ENCODE measurements at places on chromosomes 12 and 14.
A peak's percentile ranks its signal among the peaks of the same experiment; 100 is the strongest.

DNA sequence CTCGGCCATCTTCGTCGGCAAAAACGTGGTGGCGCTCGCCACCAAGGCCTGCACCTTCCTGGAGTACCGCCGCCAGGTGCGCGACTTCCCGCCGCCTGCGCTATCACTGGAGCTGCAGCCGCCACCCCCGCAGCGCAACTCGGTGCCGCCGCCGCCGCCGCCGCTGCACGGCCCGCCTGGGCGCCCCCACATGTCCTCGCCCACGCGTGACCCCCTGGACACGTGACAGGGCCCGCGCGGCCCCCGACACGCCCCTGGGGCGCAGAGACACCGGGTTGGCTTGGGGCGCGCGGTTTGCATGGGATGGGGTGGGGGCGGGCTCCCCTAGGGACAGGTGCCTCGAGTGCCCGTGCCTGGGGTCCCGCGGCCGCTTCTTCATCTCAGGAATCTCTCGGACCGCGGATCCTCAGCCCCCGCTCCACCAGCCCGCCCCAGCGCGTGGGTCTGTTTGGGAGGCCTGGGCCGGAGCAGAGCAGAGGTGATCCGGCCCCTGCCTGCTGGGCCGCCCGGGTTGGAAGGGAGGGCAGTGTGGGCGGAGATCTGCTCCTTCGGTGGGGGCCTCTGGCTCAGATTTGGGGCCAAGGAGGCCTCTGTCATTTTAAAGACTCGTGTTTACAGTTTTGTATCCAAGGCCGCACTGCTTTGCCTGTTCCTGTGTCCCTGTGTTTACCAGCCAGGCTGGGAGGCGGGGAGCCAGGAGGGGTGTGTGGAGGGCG, 3.3 kb downstream of the TMEM121 start:
- no peak for DNase-seq

GRCh38 chr14:25381498-25381897, 331.6 kb upstream of the STXBP6 start:
- peak; percentile 2 for DNase-seq

DNA sequence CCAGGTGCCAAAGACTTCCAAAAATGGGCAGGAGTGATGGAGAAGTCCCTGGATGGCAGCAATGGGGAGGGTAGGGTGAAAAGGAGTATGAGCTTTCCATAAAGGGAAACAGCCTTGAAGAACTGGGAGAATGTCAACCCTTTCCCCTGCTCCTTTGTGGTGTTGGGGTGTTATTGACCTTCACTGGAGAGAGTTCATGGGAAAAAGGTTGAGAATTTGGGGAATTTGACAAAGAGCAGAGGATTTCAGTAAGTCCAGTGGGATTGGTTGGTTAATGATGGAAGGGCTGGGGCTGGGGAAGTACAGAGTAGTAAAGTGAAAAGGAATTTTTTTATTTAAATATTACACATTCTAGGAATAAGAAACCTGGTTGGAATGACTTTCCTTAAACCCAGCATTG, 116.6 kb downstream of the ERC1 start:
- no peak for DNase-seq

DNA sequence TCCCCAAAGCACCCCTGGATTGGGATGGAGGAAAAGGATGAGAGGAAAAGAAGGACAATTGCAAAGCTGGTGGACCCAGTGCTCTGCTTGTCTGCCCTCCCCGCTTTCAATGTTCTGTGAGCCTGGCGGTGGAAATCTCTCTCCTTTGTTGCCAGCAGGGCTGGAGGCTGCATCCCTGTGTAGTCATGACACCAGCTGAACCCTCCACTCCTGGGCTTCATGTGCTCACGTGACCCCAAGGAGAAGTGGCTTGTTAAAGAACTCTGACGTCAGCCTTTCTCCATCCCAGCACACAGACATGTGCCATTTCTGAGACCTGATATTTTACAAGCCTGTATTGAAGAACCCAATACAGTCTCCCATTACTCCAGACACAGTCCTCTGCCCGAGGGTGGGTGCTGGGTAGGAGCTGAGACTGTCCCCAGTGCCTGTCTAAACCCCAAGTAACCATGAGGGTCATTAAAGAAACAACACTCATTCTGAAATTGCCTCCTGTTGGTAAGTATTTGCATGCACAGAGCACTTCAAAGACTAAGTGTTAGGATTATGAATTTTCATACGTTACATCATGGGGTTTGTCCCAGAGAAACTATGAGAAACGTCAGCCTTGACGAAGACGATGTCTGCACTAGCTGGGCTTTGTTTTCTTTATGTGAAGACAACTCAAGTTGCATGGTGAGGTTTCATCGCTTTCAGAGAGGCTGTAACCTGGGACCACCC, 21.7 kb downstream of the GALNT16 start:
- DNase-seq: peak; percentile 14

GRCh38 chr12:45986641-45987339, 3.6 kb downstream of the SCAF11 start:
- DNase-seq: peak; percentile 69

GRCh38 chr14:99026471-99026870, 245.5 kb downstream of the BCL11B start:
- DNase-seq: no peak

- DNase-seq: no peak
Measured at GRCh38 chr14:34997762-34998161, 15.0 kb downstream of the SRP54 start.

GRCh38 chr14:56292970-56293369, 174.8 kb downstream of the PELI2 start:
- DNase-seq: no peak

- DNase-seq: peak; percentile 87
Measured at GRCh38 chr14:68577802-68578541, 214.9 kb downstream of the ZFP36L1 start.

DNA sequence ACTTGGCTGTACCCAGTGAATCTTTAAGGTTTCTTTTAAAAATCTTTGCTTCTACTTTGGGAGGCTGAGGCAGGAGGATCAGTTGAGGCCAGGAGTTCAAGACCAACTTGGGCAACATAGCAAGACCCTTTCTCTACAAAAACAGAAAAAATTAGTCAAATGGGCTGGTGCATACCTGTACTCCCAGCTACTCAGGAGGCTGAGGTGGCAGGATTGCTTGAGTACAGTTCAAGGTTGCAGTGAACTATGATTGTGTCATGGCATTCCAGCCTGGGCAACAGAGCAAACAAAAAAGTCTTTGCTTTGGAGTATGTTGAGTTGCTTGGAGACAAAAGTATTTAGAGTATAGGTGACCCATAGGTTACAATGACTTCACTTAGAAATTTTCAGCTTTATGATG, 6.2 kb upstream of the DDX55 start:
- no peak for DNase-seq

GRCh38 chr14:52073251-52073650, 4.4 kb upstream of the NID2 start:
- no peak for DNase-seq

GRCh38 chr12:112381883-112382796, at the start of gene HECTD4:
Gene HECTD4 (minus strand): TSS chr12:112382431. CDS start chr12:112382128, 303 bp downstream.
- DNase-seq: peak; percentile 99

DNA sequence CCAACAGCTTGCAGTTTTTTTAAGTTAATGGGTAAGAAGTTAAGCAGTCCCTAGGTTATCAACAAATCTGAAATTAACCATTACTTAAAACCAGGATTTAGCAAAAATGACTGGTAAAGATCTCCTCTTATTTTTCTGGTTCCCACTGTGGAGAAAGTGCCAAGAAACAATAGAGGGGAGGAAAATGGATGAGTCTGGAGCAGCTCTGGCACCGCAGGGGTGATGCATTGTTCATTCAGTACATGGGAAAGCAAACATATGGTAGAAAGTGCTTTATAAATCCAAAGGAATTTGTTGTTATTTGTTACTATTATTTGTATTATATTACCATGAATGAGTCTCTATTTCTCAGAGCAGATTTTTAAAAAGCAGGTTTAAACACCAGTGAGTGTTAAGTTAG, 92.2 kb downstream of the DYRK2 start:
- DNase-seq: no peak

DNA sequence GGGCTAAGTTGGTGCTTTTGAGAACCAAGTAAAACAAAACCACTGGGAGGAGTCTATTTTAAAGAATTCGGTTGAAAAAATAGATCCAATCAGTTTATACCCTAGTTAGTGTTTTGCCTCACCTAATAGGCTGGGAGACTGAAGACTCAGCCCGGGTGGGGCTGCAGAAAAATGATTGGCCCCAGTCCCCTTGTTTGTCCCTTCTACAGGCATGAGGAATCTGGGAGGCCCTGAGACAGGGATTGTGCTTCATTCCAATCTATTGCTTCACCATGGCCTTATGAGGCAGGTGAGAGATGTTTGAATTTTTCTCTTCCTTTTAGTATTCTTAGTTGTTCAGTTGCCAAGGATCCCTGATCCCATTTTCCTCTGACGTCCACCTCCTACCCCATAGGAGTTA, 1.8 kb upstream of the RAB5B start:
- DNase-seq: no peak

DNA sequence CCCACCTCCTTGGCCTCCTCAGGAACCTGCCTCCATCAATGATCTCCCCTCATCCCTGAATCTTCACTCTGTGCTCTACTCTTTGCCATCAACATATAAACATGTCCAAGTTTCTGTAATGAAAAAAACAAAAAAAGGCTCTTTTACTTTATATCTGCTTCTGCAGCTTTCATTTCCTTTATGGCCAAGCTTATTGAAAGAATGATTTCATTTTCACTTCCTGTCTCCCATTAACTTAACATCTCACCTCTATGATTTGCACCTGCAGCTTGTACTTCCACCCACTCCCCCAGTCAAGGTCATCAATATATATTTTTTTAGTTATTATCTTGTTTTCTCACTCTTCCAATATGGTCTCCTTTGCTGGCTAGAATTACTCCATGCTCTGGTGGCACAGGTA, 15.6 kb upstream of the RNU6-7 start:
- DNase-seq: no peak

GRCh38 chr14:20662968-20663732, 21.2 kb upstream of the RNASE4 start:
- peak; percentile 79 for DNase-seq

- peak; percentile 80 for DNase-seq
Measured at GRCh38 chr12:94689002-94689645, 38.8 kb upstream of the TMCC3 start.

GRCh38 chr14:104586832-104587620, 7.5 kb downstream of the C14orf180 start:
- no peak for DNase-seq

DNA sequence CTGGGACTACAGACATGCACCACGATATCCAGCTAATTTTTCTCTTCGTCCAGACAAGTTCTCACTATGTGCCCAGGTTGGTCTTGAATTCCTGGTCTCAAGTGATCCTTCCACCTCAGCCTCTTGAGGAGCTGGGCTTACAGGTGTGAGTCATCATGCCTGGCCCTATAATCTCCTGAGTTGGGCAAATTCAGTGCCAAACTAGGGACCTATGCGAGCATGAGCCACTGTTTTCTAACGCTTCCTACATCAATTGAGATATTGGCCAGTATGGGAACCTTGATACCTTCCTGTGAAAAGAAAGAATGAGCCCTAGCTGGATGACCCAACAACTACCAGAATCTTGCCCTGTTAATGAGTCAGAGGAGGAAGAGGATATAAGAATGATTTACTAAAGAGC, 585.2 kb downstream of the C12orf50 start:
- DNase-seq: no peak

DNA sequence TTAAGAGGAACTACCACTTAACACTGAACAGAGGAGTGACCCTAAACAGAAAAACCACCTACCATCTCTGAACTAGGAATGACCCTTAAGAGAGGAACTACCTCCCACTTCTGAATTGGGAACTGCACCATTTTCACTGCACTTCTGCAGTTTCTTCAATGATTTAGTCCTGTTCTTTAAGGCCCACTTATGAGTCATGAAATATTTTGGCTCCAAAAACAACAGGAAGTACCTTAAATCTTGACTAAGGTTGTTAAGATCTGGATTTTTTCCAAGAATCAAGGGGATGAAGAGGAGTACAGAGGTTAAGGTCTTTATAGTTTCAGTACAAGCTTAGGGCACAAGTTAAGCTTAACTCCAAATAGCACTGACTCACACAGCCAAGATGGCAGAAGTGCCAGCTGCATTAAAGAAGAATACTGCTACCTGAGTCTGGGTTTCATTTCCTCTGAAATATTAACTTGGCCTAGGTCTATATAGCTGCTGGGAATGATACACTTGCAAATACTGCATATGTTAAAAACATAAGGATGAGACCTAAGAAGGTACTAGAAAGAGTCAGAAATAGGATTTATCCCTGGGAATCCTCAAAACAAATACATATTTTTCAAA, 4.2 kb downstream of the NPC2 start:
- DNase-seq: peak; percentile 95

- DNase-seq: no peak
Measured at GRCh38 chr12:13404111-13404628, 207.6 kb downstream of the EMP1 start.

DNA sequence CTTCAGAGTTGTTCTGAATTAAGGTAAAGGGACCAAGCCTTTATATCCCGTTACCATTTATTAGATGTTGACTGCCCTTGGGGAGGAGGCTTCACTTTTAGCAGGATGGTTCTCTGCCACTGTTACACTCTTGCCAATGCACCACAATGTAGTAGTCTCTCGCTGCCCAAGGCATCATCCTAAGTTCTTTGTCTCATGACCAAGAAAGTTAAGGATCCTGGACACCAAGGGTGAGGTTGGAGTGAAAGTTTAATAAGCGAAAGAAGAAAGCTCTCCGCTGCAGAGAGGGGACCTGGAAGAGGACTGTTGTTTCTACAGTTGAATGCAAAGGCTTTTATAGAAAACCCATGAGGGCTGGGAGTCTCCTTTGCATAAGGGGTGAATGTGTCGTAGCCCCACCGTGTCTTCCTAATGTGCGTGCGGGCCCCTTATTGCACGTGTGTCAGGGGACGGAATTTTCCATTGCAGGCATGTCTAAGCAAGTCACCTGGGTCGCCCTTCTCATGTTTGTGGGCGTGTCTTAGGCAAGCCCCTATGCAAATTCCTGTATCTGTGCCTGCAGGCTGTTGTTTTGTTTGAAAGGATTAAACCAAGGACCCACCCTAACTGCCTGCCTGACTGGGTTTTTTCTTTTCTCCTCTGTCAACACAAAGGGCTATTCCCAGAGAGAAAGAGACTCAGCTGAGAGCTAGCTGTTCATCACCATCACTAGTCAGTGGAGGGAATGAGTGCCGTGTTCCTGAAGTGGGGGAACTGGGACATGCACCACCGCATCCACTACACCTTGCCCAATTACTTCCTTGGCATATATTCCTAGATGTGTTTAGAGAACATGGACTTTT, 17.6 kb upstream of the RNASE1 start:
- DNase-seq: no peak

DNA sequence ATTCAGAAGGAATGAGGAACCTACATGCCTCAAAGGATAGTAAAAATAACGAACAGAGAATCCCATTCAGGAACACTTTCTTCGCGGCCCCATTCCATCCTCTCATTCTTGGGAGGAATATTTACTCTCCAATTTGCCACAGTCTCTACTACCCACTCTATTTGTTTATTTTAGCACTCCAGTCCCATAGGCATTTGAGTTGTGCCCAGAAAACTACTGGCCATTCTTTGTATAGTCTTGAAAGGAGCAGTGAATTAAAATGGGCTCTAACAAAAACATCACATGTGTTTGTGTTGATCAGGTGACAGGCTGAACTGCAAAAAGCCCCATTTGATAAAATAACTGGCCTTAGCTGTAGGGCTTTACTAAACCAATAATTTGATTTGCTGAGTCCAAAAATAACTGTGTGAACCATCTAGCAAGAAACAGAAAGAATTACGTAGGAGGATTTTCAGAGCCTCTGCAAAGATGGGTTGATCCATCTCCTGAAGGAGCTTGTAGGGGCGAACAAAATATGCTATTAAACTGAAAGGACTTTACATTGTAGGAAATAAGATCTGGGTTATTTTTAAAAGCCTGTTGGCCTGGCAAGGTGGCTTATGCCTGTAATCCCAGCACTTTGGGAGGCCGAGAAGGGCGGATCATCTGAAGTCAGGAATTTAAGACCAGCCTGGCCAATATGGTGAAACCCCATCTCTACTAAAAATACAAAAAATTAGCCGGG, 142.3 kb upstream of the CPNE8 start:
- no peak for DNase-seq
